ENCODE measurements at places on chromosomes 5 and 9. TPM values are rescaled to one million over a fixed set of nuclear protein-coding genes. Genes with fewer than 3 reads are reported as not detected.

Gene PDE6A
- total RNA-seq, result not detected

Gene ATP10B
- 0.07 TPM for total RNA-seq

Gene DMRT3
- total RNA-seq, result not detected

Gene SAXO1
- total RNA-seq, result not detected

Gene IGFBPL1
- total RNA-seq, result not detected

Gene DPYSL3
- total RNA-seq, result 17.2 TPM

Gene ZBED3
- 12.7 TPM for total RNA-seq

Gene IL5
- total RNA-seq, result not detected
